ENCODE measurements at places on chromosomes 1 and 21. TPM values are rescaled to one million over a fixed set of nuclear protein-coding genes. Genes with fewer than 3 reads are reported as not detected.

Gene IGSF3
- 2.0 TPM for polyA plus RNA-seq

Gene CFAP141
- 0.52 TPM for polyA plus RNA-seq

Gene OR10J1
- polyA plus RNA-seq: not detected

- no peaks in the 10 kb centered on the region for H3K4me1 ChIP-seq
- no peaks in the 10 kb centered on the region for H3K36me3 ChIP-seq
- H3K27ac ChIP-seq: no peak overlapping the region
- no peaks in the 10 kb centered on the region for H3K27me3 ChIP-seq
- no peak overlapping the region for H3K4me3 ChIP-seq
Observed at GRCh38 chr1:198923993-198924392, 285.2 kb downstream of the PTPRC start.

DNA sequence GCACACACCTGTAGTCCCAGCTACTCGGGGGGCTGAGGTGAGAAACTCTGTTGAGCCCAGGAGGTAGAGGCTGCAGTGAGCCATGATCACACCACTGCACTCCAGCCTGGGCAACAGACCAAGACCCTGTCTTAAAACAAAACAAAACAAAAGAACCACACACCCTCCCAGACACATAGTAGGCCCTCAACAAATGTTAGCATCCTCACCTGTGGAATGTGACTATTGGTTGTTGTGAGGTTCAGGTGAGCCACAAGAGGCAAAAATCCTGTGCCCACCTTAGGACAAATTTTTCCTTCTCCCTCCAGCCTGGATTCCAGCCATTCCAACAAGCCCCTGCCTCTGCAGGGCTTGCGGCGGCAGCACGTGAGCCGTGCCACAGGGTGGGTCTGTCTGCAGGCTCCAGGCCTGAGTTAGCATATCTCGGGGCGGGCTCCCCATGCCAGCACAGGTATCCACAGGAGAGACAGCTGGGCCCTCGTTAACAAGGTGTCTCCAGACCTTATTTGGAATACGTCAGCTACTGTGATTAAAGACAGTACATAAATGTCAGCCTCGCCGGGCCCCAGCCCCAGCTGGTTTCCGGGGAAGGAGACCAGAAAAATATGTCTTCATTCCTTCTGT lies 17.4 kb downstream of the C1QB start:
- H3K4me3 ChIP-seq: no peak overlapping the region
- DNase-seq: no peak
- no peaks in the 10 kb centered on the region for H3K4me1 ChIP-seq
- H3K27ac ChIP-seq: no peak overlapping the region

GRCh38 chr1:53288790-53289429 lies 39.0 kb downstream of the LRP8 start:
- no peaks in the 10 kb centered on the region for H3K36me3 ChIP-seq
- H3K27ac ChIP-seq: no peak overlapping the region
- no peaks in the 10 kb centered on the region for H3K4me1 ChIP-seq
- no peaks in the 10 kb centered on the region for H3K27me3 ChIP-seq
- no peak overlapping the region for H3K4me3 ChIP-seq

- DNase-seq: no peak
- no peaks in the 10 kb centered on the region for H3K36me3 ChIP-seq
- H3K27me3 ChIP-seq: no peaks in the 10 kb centered on the region
- H3K27ac ChIP-seq: no peak overlapping the region
Observed at GRCh38 chr1:20074055-20074724, 4.2 kb downstream of the PLA2G5 start.
